ENCODE measurements at places on chromosomes 1 and 21.

GRCh38 chr1:200979574-200980451 lies 43.7 kb downstream of the KIF21B start:
- peak; percentile 53 for DNase-seq

GRCh38 chr1:44472620-44473525 lies 67.8 kb downstream of the RNF220 start:
- DNase-seq = no peak

DNA sequence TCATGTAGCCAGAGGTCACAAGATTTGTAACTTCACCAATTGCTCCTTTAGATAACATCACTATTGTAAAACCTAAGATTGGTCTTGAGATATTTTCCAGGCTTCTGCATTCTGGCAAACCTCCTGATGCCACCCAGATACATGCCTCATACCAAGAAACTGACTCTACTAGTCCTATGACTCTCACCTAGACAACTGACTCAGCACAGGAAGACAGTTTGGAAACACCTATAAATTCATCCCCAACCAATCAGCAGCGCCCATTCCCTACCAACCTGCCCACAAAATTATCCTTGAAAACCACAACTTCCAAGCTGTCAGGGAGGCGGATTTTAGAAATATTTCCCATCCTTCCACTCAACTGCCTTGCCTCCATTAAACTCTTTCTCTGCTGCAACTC lies 2.6 kb downstream of the NME7 start:
- DNase-seq = no peak

DNA sequence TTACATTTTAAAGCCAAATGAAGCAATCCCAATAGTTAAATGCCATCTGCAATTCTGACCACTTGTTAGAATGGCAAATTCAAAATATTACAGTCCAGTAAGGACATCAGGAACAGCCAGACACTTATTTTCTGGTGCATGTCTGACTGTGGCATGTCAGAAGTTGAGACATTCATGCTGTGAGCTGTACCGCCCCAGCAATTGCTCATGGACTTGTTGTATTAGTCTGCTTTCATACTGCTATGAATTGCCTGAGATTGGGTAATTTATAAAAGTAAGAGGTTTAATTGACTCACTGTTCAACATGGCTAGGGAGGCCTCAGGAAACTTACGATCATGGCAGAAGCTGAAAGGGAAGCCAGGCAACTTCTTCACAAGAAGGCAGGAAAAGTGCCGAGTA lies 19.1 kb downstream of the DDAH1 start:
- no peak for DNase-seq

DNA sequence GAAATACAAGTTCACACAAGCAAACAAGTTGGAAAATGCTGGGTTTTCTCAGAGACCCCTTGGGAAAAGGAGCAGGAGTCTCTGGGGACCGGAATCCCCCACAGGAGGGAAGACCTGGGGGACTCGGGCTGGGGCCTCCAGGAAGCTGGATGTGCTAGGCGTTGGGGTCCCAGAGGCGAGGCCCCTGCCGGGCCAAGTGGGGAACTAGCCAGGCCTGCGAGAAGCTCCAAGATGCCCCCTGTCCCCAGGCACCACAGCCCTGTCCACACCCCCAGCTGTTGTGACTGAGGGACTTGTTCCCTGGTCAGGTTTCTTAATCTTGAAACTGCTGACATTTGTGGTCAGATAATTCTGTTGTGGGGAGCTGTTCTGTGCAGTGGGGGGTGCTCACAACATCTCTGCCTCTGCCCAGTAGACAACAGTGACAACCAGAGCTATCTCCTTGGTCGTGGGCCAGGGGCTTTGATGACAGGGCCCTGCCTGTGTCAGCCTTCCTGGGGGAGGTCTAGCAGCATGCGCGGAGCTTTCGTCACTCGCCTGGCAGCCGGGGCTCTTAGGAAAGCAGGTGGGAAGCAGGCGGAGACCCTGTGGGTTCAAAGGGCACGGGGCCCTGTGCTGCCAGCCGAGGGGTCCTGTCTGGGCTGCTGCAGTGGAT lies 126.4 kb upstream of the ARHGEF16 start:
- DNase-seq = no peak

DNA sequence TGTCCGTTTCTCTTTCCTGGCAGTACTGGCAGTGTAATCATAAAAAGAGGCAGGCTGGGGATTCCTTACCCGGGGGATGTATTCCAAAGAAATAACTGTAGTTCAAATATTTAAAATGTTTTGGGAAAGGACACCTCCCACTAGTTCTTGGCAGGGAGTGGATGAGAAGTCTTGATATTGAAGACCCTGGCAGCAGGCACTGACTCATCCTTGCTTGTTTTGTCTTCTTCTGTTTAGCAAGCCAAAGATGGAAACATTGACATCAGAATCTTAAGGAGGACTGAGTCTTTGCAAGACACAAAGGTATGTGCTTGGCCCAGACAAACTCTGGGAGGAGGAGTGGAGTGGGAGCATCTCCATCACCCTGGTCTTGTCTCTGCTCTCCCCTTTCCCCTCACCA lies 639 bp downstream of the IL20 start:
- DNase-seq = no peak

DNA sequence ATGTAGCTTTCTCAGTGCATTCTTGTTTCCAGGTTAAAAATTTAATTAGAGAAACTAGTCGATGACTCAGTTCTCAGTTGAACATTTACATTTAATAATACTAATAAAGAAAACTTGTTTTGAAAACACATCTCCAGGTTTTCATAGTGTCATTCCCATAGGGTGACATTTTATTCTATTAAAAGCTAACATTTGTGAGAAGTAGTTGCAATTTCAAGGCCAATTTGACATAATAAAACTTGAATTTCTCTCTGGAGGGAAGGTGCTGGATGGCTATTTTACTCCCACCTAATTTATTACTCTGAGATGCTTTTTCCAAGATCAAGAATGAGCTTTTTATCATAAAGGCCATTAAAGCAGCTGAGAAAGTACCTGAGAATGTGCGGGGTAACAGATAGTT lies 16.6 kb downstream of the HUNK start:
- no peak for DNase-seq

DNA sequence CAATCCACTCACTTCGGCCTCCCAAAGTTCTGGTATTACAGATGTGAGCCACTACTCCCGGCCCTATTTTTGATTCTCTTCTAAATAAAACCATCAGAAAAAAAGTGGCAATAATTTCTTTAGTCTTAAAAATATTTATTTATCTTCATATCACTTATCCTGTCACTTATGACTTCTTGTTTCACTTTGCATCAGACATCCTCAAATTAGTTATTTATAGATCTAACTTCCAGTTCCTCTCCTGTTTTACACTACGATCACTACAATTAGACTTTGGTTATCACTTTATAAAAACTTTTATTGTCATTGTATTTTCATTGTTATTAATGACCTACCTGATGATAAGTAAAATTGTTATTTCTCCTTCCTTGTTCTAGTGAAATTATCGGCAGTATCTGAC lies 783.4 kb upstream of the BRINP3 start:
- DNase-seq = no peak

GRCh38 chr1:6870086-6870485 lies 84.8 kb downstream of the CAMTA1 start:
- DNase-seq = no peak

- no peak for DNase-seq
Observed at GRCh38 chr21:42538479-42539275, 25.0 kb downstream of the SLC37A1 start.

DNA sequence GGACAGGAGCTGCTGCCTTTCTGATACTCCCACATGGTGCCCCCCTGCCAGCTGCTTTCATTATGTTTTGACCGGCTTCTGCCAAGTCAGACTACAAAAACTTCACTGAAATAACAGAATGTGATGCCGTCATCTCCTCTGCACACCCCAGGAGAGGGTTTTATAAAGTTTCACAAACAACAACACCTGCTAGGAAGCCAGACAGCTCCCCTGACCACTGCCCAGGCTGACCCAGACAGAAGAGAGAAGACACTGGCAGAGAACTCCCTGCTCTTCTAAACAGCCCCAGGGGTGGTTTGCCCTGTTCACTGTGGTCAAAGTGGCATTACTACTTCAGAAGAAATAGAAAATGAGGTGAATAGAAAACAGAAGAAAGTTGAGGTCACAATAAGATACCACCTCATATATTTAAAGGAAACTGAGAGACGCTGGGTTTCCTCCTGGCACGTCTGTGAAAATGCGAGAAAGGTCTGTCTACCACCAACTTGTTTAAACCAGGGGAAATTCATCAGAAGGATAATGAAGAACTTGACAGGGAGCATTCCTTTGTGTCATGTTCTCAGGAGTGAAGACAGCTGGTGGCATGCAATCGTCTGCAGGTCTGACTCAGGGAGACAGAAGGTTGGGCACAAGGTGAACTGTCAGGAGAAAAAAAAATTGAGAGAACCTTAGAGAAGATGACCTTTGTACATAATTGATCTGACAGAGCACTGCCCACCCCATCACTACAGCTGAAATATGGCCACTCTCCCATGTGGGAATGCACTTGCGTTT lies 119.0 kb upstream of the NFIA start:
- DNase-seq = no peak

GRCh38 chr1:3174487-3175247 lies 105.7 kb downstream of the PRDM16 start:
- no peak for DNase-seq

- DNase-seq = no peak
Observed at GRCh38 chr1:22234476-22235030, 91.7 kb upstream of the WNT4 start.

DNA sequence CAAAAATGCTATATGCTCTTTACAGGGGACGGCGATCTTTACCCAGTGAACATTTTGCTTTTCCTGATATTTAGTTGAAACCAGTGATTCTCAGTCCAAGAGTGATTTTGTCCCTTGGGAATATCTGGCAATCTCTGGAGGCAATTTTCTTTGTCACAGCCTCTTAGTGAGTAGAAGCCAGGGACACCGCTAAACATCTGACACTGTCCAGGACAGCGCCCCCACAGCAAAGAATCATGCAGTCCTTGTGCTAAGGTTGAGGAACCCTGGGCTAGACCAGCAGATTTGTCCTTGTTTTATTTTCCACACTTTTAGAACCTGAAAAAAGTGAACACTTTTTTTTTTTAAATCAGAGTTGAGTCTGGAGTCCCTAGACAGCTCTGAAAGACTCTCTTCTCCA lies 13.1 kb downstream of the EVA1C start:
- no peak for DNase-seq

GRCh38 chr21:34797201-34797525 lies 128.4 kb downstream of the CLIC6 start:
- no peak for DNase-seq

GRCh38 chr1:214360116-214360515 lies 79.2 kb downstream of the SMYD2 start:
- no peak for DNase-seq

GRCh38 chr1:82485591-82486369 lies 685.0 kb downstream of the ADGRL2 start:
- no peak for DNase-seq

GRCh38 chr1:39679821-39680220 lies 7.9 kb upstream of the NT5C1A start:
- DNase-seq = no peak

DNA sequence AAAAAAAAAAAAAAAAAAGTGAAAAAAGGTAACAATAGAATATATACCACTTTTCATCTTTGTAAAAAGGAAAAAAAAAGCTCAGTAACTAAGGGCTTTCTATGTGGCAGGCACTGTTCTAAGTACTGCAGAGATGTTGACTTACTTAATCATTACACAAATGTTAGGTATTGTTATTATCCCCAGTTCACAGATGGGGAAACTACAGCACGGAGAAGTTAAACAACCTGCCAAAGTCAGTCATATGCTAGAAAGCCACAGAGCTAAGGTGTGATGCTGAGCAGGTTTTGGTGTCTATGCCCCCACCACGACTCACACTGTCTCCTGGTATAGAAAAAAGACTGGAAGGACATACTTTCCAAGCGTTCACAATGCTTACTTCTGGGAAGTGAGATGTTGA lies 6.6 kb upstream of the PNRC2 start:
- DNase-seq = no peak

DNA sequence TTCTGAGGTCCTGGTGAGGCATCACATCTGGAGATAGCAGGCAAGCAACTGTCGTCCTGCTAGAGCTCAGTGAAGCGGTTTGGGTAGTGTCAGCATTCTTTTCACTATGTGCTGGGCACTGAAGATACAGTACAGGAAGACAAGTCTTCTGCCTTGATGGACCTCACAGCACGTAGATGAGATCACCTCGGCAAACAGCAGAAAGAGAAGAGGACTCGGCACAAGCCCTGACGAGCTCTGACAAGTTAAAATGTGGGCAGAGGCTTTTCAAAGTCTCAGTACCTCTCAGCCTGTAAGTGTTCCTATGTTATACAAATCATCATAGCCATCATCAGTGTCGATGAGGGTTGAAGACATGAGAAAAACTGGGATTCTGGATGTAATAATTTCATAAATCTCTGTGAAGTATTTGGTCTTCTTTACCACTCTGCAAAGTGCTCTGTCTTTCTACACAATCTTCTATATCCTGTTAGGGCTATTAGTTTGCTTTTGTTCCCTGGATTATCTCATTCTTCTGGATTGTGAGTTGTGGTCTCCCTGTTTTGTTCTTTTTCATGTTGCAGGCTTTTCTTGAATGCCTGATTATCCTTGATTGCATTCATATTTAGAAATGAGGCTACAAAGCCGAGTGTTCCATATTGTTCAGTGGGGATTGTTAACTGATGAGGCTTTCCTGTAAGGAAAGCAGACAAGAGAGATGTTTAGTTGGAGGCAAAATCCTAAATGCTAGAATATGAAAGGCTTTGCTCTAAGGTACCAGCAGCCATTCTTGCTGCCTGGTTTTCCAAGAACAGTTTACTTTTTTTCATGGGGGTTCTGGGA lies 24.2 kb downstream of the MAEL start:
- no peak for DNase-seq

- DNase-seq = no peak
Observed at GRCh38 chr1:229087906-229088305, 183.0 kb upstream of the RAB4A start.

Data from activated naive CD4-positive, alpha-beta T cell (primary cell).